ENCODE measurements at places on chromosomes 1 and 21.
A peak's percentile ranks its signal among the peaks of the same experiment; 100 is the strongest.

DNA sequence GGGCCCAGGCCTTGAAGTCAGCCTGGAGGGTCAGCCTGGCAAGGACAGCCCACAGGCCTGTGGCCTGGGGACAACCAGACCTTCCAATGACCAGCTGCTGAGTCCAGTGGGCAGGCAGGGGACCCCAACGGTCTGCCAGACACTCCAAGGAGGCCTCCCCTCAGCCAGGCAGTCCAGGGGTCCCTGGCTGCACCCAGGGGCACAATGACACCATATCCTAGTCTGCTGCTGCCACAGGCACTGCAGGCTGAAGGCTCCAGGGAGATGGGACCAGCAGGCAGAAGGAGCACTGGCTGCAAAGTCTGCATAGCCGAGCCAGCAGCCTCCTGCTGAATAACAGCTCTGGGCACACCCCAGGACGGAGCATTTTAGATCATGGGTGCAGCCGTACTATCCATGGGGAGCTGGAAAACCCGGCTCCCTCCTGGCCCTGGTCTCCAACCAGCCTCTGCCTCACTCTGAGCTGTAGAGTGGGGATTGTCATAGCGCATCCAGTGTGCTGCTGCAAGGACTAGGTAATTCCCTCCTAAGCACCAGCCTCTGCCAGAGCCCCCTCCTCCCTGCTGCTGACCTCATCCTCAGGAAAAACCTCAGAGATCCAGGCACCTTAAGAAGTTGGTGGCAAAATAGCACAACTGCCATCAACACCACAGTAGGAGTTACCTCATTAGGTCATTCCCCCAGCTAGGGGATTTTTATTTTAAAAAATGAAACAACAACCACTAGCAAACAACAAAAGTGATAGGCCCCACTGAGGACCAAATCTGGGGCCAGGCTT is 4.8 kb upstream of the LAPTM5 start:
- DNase-seq = no peak

GRCh38 chr1:232278925-232279324 is 351.0 kb downstream of the SIPA1L2 start:
- DNase-seq = no peak

- DNase-seq = no peak
Observed at GRCh38 chr1:111513410-111514020, 10.1 kb upstream of the ADORA3 start.

DNA sequence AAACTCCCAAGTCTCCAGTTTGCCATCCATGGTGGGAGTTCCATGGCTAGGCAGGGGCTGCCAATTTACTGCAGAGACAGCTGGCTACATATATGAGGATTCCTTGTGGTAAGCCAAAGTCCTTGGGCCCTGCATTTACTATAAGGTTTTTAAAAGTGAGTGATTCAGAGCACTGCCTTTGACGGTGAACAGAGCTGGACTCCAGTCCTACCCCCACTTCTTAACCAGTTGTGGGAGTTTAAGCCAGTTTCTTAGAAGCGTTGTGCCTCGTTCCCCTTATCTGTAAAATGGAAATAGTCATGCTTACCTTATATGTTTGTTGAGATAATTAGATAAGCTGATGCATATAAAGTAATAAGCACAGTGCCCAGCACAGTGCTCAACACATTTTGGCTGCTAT is 64.6 kb downstream of the LRIG2 start:
- DNase-seq = no peak

GRCh38 chr1:115400426-115400825 is 62.4 kb upstream of the NGF start:
- DNase-seq = no peak

GRCh38 chr1:152880907-152881306 is 2.8 kb downstream of the SMCP start:
- DNase-seq = no peak

- DNase-seq = no peak
Observed at GRCh38 chr1:213268221-213268620, 217.2 kb downstream of the RPS6KC1 start.

- DNase-seq = no peak
Observed at GRCh38 chr1:55536545-55536865, 321.3 kb upstream of the USP24 start.

DNA sequence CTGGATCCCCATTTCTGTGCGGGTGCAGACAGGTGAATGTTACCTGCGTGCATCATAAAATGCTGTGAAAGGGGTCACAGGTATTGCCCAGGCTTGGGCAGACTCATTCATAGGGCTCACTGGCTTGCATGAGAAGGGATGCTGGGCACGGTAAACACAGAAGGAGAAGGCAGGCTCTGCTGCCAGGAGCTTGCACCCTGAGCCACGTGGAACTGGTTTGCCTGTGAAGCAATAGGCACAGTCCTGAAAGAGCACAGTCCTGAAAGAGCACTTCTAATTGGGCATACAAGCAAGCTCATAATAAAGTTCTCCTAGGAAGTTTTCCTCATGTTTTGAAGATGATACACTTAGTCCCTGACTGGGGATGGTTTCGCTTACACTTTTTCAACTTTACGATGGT is 40.9 kb downstream of the GALNT2 start:
- DNase-seq = no peak

DNA sequence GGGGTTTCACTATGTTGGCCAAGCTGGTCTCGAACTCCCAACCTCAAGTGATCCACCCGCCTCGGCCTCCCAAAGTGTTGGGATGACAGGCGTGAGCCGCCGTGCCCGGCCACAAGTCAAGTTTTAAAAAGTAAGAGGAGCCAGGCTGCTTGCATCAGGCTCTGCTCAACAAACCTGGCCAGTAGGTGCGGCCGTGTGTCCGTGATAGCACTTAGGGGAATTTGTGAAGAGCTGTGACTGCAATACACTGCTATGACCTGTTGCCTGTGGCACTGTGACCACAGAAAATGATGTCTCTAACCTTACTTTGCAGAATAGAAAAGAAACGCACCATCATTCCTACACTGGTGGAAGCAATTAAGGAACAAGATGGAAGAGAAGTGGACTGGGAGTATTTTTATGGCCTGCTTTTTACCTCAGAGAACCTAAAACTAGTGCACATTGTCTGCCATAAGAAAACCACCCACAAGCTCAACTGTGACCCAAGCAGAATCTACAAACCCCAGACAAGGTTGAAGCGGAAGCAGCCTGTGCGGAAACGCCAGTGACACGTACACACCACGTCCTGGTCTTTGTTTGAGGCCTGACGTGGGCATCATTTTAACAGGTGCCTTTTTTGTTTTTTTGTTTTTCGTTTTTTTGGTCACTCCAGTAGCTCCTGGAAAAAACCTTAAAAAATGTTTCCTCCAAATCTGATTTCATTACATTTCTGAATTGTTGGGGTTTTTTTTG is 16.7 kb downstream of the C1orf174 start:
- no peak for DNase-seq

DNA sequence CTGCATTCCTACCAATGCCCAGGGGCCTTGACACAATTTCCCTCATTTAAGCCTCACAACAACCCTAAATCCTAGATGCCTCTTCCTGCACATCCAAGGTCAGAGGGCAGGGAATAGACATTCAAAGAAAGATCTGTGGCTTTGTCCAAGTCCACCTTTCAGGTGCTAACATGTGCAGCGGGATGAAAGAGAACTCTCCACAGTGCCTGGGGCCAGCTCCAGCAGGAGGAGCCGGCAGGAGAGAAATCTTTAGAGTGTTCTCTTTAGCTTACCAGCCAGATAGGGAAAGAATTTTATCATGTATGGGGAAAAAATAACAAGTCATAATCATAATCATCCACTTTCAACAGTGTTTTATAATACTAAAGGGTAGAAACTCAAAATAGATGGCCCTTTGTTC is 319.7 kb downstream of the MATN1 start:
- peak; percentile 11 for DNase-seq

DNA sequence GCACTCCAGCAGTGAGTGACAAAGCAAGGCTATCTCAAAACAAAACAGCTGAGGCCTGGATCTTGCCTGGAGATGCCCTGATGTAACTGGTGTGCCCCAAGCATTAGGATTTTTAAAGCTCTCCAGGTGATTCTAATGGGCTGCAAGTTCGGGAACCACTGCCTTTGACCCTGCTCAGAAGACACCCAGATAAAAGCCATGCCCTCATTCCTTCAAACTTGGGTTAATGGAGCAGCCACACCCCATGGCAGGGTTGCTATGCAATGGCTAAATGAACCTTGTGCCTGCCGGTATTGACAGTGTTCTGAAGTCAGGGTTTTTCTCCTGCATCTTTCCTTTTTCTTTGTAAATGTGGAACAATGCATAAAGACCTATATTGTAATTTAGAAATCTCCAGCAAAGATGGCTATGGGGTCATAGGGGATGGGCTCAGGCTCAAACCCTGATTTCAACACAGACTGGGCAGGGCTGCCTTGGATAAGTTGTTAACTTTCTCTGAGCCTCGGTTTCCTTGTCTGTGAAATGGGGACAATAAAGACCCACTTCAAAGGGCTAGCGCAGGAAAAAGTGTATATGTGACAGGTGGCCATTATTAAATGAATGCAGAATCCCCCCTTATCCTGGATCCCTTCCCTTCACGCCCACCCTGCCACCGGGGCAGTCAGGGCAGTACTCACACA is 453 bp downstream of the TFF3 start:
- no peak for DNase-seq

- no peak for DNase-seq
Observed at GRCh38 chr1:157399343-157399983, 152.9 kb downstream of the FCRL5 start.

DNA sequence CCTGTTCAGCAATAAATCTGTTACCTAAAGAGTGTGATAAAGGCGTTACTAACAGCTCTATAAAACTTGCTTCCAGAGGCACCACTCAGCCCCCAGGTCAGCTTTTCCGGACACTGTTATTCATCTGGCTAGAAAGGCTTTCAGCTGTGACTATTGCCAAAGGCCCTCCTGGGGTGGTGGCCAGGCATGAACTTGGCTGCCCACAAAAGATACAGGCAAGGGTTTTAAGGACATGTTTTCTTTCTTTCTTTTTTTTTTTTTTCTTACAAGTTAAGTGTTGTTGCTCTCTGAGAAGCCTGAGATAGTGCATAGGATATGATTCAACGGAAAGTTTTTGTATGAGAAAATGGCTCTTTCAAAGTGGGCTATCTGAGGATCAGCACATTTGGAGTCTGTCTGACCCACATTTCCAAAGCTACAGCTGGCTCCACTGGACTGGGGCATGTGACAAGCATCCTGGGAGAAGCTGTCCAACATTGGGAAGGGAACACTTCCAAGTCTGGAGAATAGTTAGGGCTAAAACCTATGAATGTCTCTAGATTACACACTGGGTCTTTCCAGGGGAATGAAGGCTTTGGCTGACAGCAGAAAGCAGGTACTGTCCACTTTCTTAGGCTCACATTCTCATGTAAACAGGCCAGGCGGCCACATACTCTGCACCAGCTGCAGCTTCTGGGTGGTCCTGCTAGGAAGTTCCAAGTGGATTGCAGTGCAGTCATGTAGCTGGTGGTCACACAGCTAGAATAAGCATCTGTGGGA is 639.7 kb downstream of the LMO4 start:
- peak; percentile 77 for DNase-seq

DNA sequence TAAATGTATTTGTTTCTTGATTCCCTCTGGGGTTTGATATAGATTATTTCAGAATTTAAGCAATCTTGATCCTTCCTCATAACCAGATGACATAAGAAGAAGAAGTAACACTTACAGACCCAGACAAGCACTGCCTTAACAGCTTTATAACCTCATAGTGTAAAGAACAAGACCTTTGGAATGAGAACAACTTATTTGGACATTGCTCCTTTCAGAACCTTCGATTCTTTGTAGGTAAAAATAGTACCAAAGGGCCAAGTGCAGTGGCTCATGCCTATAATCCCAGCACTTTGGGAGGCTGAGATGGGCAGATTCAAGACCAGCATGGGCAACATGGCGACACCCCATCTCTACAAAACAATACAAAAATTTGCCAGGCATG is 15.0 kb downstream of the TM2D1 start:
- DNase-seq = no peak

DNA sequence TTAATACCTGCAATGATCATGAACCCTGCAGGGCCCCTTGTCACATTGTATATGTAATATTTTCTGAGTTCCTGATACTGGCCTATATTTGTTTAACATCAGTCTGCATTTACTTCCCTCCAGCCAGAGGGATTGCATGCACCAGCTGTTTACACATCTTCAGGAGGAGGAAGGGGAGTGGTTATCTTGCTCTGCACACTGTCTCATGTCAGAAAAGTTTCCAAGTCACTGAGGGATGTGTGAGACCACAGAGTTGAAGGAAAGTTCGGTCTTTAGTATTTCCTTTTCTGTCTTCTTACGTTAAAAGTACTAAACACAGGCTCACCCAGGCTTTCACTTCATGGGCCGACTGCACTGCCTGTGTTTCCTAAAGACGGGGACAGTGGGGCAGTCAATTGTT is 574.1 kb downstream of the LMO4 start:
- no peak for DNase-seq

- no peak for DNase-seq
Observed at GRCh38 chr1:194223596-194223995, 1037.2 kb upstream of the B3GALT2 start.

GRCh38 chr21:31326522-31327242 is 17.4 kb downstream of the TIAM1 start:
- DNase-seq = no peak

GRCh38 chr1:206636671-206637070 is 1.3 kb downstream of the DYRK3 start:
- DNase-seq = no peak

DNA sequence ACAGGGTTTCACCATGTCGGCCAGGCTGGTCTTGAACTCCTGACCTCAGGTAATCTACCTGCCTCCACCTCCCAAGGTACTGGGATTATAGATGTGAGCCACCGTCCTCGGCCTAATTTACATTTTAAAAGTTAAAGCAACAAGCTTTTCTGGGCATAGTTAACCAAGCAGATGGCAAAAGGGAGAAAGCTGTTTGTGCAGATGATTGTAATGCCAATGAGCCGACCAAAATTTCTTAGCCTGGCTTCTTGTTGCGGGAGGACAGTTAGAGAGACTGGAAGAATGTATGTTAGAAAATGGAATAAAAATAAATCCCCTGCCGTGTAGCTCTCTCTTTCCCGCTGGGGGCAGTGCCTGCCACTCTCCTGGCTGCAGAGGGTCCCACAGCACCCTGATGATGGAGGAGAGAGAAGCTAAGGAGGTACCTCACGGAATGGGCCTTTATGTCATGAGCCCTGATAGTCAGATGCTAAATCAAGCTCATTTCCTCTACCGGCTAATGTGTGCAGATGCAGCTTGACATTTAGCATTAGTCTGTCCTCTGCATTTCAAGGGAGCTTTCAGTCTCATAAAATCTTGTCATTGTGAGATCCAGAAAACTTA is 87.2 kb downstream of the HHAT start:
- DNase-seq = no peak

- no peak for DNase-seq
Observed at GRCh38 chr1:6646499-6647148, 22.0 kb downstream of the THAP3 start.
